Astrocyte of the cerebellum (primary cell): ENCODE measurements at places on chromosomes 13 and 19.

GRCh38 chr13:46909042-46909441 is 12.2 kb upstream of the HTR2A start:
- DNase-seq: no peak

DNA sequence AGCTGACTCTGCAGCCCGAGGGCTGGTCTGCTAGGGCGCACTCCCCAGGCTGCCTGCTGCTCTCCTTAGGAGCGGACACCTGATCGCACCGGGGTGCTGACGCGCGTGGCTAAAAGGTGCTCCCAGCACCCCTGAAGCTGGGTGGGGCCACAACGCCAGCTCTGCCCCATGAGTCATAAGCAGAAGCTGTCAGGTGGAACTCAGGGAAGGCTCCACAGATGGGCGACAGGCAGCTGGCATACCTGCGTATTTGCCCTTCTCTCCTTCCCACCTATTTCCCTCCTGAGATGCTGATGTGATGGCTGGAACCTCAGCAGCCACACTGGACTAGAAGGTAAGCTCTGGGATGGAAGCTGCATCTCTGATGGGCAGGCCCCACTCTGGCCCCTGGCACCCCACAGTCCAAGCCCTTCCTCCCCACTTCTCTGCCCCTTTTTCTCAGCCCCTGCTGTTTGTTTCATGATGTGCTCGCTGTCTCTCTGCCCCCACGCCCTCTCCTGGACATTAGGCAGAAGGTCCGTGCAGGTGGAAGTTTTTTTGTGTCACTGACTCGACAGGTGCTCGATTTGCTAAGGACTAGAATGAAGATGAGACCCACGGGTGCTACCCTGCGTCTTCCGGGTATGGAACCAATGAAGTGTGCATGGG is 30.3 kb upstream of the CACTIN start:
- no peak for DNase-seq

- DNase-seq: no peak
These were observed 14.8 kb downstream of the DIAPH3 start for GRCh38 chr13:60148918-60149317.

DNA sequence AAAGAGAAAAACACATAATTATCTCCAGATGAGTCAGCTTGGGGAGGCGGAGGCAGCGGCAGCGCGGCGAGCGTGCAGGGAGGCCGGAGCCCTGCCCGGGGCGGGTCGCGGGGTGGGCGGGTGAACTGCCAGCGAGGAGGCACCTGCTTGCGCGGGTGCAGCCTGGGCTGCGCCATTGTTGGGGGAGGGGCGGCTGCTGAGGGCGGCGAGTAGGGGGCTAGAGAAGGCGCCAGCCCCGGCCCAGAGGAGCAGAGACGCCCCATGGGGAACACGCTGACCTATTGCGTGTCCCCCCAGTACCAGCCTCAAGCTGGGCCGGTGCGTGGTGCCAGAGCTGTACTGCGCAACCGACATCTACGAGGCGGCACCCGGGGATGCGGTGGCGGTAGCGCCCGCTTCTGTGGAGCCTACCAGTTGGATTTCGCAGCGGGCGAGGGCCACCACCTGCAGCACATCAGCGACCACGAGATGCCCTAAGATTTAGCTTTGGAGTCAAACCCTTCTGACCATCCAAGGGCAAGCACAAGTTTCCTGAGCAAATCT is 16.7 kb downstream of the ZNF100 start:
- DNase-seq: no peak

DNA sequence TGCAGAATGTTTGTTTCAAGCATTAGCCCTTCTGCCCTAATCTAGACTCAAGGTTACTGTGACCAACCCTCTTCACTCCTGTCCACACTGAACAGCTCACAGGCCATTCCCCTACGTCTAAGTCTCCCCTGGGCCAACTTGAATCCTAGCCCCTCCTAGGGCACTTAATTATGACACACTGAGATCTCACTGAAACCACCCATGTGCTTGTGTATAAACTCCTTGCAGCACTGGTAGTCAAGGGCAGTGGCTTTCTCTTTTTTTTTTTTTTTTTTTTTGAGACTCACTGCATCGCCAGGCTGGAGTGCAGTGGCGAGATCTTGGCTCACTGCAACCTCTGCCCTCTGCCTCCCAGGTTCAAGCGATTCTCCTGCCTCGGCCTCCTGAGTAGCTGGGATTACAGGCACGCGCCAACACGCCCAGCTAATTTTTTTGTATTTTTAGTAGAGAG is 1.9 kb upstream of the AKT2 start:
- DNase-seq: no peak

GRCh38 chr13:34361560-34361959 is 543.6 kb downstream of the RFC3 start:
- no peak for DNase-seq

DNA sequence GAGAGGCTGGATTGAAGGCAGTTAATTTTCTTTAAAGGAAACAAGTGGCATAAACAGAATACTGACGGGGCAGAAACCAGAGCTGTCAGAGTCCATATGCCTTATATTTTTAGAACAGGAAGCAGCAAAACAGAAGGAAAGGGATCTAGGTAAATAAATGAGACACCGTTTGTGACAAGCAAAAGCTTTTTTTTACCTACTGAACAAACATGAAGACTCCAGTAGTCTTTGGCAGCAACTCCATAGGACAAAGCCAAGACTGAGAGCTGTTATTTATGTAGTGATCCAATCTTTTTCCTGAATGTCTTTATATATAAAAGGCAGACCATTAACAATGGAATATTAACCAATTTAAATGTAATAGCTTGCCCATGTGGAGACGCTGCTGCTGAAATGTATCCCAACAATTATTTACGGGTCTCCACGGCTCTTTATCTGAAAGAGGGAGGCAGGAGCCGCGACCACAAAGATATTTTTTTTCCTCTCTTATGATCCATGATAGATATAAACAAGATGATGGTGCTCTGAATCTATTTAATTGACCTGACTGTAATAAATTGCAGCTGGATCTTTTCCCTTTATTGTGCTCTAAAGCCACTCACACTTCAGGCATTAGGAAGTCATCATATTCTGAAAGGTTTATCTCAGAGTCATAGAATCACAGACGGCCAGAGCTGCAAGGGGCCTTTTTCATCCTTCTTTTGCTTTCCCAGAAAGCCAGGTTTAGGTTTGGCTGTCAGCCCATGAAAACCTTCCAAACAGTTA is 687.8 kb downstream of the EFNB2 start:
- peak; percentile 78 for DNase-seq

- DNase-seq: no peak
These were observed 4.2 kb upstream of the B3GLCT start for GRCh38 chr13:31195616-31196015.

DNA sequence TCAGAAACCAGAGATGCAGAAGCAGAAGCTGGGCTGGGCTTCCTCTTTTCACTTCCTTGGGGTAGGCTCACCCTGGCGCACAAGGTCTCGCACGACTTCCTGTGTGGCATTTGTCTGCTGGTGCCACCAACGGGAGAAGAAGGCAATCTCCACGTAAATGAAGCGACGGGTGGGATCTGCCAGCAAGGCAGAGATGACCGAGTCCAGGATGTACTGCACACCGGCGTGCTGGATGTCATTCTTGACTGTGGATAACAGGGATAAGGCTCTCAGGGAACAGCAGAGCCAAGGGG is 1.3 kb downstream of the MAN2B1 start:
- no peak for DNase-seq

DNA sequence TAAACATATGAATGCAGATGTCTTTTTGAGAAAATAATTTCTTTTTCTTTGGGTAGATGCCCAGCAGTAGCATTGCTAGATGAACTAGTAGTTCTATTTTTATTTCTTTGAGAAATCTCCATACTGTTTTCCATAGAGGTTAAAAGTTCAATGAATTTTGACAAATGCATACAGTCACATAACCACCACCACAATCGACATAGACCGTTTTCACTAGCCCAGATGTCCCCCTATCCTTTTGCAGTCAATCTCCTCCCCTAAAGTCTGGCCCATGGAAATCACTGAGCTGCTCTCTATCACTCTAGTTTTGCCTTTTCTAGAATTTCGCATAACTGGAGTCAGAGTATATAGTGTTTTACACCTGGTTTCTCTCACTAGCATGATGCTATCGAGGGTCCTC is 10.8 kb downstream of the FAM216B start:
- no peak for DNase-seq

- DNase-seq: no peak
These were observed 373.3 kb downstream of the ZNF536 start for GRCh38 chr19:30745476-30745985.

DNA sequence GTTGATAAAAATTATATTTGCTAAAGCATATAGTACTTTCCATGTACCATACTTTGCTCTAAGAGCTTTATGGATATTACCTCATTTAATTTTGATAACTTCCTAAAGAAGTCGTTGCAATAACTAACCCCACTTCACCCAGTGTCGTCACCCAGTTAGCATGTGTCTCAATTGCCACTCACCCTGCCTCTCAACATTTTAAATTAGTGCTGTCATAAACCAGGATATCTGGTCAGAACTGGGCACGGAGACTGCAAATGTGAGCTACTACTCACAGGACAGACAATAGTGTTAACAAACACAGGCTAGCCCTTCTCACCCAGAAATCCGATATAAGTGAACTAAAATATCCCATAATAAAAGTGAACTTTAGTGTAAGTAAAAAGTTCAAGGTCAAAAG is 430.6 kb downstream of the KLF12 start:
- no peak for DNase-seq

DNA sequence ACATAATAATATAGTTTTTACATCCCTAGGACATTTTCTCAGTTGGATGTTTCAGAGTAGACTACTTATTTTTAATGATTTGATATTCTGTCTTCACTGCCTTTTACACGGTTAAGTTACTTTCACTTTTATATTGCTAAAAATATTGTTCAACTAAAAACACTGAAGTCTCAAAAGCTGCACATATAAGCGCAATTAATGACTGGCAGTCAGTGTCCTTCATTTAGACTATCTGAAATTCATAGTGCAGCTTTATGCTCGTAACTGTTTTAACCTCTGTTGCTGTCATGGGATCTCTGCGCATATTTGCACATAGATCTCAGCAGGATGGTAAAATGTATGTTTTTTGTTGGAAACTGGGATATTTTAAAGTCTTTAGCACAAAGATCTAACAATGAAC is 864.3 kb downstream of the SLITRK6 start:
- DNase-seq: no peak

GRCh38 chr13:94192431-94192975 is 287.0 kb downstream of the DCT start:
- DNase-seq: no peak

DNA sequence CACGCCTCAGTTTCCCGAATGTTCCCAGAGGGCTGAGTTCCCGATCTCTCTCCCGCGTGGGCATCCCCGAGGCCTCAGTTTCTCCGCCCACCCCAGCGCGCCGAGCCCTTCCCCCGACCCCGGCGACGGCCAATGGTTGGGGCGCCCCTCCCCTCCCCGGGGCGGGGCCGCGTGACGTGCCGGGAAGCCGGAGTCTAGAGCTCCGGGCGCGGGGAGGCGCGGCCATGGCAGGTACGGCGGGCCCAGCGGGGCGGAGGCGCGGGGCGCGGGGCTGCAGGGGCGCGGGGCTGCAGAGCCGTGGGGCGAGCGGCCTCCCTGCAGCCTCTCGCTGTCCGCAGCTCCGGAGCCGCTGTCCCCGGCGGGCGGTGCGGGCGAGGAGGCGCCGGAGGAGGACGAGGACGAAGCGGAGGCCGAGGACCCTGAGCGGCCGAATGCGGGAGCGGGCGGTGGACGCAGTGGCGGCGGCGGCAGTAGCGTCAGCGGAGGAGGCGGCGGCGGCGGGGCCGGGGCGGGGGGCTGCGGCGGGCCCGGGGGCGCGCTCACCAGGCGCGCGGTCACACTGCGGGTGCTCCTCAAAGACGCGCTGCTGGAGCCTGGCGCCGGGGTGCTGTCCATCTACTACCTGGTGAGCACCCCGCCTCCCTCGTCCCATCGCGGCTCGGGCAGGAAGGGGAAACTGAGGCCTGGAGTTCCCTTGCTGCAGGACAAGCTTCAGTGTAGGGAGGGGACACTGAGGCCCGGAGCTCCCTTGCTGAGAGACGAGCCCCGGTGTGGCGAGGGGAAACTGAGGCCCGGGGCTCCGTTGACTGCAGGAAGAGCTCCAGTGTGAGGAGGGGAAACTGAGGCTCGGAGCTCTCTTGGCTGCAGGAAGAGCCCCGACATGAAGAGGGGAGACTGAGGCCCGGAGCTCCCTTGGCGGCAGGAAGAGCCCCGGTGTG is at the start of gene MPND:
TSS of gene MPND (plus strand) at position 193 of the 938 bp plus-strand sequence. CDS start at position 225, 32 bp downstream.
- peak; percentile 29 for DNase-seq

DNA sequence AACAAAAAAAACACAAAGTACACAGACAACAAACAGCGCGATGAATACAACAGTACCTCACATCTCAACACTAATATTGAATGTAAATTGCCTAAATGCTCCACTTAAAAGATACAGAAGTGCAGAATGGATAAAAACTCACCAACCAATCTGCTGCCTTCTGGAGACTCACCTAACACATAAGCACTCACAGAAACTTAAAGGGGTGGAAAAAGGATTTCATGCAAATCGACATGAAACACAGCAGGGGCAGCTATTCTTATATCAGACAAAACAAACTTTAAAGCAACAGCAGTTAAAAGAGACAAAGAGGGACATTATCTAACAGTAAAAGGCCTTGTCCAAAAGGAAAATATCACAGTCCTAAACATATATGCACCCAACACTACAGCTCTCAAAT is 209.5 kb downstream of the ABCC4 start:
- no peak for DNase-seq

GRCh38 chr19:51593138-51593890 is 22.2 kb downstream of the ZNF175 start:
- no peak for DNase-seq

DNA sequence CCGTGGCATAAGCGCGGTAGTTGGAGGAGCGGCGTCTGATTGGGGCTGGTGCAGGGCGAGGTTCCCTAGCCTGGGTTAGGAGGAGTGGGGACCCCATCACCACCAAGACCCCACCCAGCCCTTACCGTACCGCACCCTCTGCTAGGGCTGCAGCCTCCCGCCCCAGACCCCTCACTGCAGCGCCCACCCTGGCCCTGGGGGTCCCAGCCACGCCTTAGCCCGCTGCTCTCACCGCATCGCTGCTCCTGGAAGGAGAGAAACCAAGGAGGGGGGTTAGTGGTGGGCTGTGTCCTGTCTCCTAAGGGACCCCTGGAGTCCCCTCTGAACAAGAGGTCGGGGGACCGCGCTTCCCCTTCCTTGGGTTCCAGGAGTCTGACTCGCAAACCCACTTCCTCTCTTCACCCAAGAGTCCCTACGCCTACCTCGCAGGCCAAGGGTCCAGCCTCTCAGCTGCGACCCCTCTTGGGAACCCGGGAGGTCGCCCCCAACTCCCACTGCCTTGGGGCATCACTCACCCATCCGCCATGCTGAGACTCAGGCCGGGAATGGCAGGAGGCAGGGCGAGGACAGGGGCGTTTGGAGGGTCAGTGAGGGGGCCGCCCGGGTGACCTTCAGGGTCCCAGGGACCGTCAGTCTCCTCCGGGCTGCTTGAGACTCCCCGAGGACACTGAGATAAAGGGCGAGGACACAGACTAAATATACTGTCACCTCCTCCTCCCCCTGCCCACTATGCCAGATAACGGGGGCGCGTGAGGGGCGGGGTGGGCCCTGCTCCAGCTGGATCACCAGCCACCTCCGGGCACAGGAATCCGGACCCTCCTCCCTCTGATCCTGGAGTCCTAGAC is at the start of gene TNNI3:
TSS of gene TNNI3 (minus strand) at position 669 of the 845 bp plus-strand sequence. CDS start at position 526, 143 bp downstream.
- DNase-seq: no peak
